T47D (cell line): ENCODE measurements at places on chromosomes 3 and 15.
A peak's percentile ranks its signal among the peaks of the same experiment; 100 is the strongest.

GRCh38 chr3:72255791-72256559 is 471.0 kb upstream of the PROK2 start:
- peak; percentile 81 for DNase-seq

DNA sequence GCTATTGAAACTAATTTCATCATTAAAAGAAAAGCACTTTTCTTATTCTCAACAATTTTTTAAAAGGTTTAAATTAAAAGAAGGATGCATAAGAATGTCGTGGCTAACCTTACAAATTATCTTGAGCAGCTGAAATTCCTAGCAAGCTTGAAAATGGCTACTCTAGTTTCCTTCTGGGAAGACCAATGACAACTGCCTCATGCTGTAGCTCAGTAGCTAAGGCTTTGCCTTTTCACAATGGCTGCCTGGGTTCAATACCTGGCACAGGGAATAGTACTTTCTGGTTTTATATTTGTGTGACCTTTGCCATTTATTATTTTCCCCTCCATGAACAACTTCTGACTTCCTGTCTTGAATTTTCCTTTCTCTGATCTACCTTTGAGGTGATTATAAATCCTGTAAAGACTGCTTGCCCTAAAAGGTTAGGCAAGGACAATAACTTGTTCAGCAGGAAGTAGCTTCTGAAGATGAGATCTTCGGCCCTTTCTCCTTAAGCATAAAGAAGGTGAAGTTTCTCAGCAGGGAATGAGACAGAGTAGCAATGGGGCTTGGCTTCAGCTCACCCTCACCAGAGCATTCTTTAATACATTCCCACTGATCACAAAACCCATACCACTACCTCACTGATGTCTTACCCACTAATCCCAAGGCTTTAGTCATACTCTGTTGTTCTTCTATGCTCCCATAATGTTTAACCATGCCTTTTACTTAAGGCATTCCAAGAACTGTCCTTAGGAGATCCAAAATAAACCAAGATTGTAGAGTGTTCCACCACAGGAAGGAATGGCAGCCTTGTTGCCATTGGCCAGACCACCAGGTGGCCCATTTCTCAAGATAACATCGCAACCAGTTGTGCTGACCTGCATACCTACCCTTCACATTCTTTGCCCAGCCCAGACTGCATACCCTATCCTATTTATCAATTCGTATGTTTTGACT is 276.8 kb downstream of the ULK4 start:
- peak; percentile 30 for DNase-seq

DNA sequence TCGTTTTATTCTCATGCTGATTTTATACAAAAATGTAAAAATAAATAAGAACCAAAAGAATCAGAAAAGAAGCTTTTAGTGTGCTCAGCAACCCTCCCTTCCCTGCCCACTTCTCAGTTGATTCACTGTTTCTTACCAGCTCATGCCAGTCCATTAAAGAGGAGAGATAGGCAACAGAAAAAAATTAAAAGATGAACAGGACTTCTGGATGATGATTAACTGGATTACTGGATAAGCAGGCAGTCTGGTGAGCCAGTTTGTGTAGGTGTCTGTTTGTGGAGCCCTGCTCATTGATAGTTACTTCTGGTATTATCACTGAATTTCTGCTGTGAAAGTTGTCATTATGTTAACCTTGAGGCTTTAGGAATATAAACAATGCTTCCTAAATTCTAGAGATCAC is 15.1 kb upstream of the GPR171 start:
- DNase-seq: no peak

- no peak for DNase-seq
These were observed 34.9 kb upstream of the TTBK2 start for GRCh38 chr15:42955518-42955917.

- DNase-seq: peak; percentile 60
These were observed 1.9 kb downstream of the ADAMTS9 start for GRCh38 chr3:64685800-64686445.

- DNase-seq: no peak
These were observed 239.4 kb downstream of the CHST2 start for GRCh38 chr3:143358793-143359491.

DNA sequence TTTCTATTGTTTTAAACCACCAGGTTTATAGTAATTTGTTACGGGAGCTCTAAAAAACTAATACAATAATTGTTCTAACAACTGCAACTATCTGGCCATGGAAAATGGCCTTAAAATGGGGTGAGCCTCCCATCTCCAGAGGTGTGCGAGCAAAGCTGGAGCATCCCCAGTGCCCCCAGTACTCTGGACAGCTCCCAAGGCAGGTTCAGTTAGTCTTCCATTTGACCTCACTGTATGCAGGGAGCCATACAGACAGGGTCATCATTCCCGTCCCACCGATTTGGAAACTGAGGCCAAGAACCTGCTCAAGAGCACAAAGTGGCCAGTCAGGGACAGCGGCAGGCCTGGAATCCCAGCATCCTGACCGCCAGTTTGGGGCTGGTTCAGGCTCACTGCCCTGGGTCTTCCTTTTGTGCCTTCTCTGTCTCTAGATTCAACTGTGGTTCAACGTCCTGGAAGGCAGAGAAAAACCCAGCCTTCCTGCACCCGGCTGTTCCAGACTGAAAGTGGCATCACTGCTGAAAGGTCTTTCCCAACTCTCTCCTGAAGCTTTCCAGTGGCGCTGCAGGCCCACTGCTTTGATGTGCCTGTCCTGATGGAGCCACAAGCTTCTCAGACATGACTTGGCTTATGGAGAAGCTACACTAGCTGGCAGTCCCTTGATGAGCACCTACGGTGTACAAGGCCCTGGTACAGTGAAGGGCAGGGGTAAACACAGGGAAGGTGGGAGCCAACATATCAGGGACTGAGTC is 76.6 kb upstream of the LINGO1 start:
- DNase-seq: peak; percentile 26

DNA sequence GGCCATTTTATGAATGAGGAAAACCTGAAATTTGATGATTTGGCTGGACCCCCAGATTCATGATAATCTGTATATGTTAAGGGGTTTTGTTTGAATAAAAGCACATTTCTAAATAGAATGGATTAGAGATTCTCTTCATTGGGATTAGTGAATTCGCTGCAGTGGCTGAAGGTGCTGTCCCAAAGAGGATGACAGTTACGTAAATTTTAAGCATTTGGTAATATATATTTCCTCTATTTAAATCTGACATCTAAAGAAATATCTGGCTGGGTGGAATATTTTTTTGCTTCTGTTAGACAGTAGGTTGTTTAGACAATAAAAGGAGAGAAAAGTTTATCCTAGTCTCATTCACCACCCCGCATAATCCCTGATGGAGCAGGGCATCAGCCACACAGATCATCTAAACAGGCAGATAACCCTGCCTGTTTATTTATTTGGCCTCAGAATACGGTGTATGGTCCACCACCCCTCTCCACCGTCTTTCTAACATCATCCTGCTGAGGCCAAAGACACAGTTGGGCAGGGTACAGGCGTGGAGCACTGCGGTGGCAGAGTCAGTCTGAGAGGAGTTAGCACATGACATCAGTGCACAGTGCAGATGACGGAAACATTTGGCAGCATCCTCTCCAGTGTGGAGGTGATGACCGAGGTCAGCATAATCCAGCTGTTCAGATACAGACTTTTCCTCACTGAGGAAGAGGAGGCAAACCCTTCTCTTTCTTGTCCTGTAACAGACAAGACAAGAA is 20.4 kb upstream of the NFKBIZ start:
- no peak for DNase-seq

GRCh38 chr3:114973536-114973935 is 173.6 kb downstream of the ZBTB20 start:
- DNase-seq: no peak

DNA sequence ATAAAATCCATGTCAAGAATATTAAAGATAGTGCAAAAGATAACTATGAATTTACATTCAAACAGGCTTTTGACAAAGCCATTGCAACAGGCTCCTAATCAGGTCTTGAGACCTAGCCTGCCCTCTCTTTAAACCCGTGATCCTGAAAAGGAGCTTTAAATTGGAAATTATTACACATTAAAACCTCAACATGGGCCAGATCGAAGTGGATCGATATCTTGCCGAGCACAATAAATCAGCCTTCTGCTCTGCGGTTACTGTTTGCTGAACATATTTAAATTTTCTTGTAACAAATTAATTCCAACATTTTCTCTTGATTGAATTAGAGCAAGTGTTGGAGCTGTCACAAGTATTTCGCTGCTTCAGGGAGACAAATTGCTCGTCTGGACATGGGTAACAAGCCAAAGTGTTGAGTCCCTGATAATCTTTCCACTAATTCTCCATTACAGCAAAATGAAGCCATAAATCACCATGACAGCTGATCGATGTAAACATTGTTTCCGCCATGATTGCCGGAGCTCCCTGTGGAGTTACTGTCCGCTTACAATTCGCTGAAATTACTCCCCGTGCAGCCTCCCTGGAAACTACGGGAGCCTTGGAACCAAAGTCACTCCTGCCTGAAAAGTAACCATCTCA is 47.6 kb downstream of the SHOX2 start:
- no peak for DNase-seq

GRCh38 chr3:192957441-192958021 is 39.9 kb upstream of the MB21D2 start:
- no peak for DNase-seq

- peak; percentile 87 for DNase-seq
These were observed 224.1 kb upstream of the TPRG1 start for GRCh38 chr3:188947401-188948280.

DNA sequence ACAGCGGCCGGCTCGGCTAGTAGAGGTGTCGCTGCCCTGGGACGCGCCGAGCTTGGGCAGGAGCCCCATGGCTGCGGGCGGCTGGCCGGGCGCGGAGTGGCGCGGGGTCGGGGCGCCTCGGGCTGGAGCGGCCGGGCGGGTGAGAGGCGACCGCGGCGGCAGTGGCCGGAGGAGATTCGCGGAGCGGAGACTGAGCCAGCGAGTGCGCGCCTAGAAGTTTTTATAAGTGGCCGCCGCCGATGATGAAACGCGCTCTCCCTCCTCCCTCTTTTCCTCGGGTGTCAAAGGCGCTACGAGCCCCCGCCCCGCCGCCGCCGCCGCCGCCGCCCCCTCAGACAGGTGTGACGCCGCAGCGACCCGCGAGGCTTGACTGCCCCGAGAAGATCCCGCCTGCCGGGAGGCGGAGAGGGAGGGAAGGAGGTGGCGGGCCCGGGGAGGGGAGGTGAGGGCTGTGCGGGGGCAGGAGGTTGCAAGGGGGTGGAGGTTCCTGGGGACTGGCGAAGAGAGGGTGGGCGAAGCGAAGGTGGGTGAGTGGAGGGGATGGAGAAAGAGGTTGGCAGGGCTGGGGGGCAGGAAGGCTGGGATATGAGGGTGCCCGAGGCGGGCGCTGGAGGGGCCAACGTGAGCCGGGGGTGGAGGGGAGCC is at the start of gene SLCO2A1:
Gene SLCO2A1, minus strand, starts transcription at position 192 of the 645 bp plus-strand sequence. Its CDS starts 123 bp downstream, at position 69.
- peak; percentile 43 for DNase-seq
